SK-N-SH (cell line): ENCODE measurements at places on chromosomes 5 and 9.
A peak's percentile ranks its signal among the peaks of the same experiment; 100 is the strongest.

- no peak for DNase-seq
Measured at GRCh38 chr9:134949681-134950385, 32.1 kb upstream of the FCN1 start.

DNA sequence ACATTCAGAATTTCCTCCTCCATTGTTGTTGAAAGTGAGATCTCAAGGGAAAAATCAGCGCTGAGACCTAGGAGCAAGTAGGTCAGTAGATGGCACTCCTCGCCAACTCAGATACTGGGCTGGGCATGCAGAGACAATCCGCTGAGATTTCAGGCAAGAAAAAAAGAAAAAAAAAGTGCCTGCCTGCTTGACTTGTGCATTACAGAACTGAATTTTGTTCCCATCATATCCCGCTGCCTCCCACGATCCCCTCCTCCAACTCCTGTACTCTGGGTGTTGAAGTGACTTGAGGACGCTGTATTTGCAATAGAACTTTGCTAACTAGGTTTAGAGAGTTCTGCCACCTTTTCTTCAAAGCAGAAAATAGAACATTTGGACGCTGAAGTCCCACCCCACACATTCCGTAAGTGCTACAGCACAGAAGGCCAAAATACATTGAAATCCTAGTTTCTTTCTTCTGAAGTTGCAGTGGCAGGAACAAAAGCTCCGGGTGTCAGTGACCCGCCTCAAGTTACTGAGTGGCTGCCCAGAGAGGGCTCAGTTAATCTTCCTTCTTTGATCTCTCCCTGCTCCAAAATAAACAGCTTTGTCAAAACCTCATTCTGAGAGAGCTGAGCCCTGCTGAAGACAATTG, 265.8 kb downstream of the MLLT3 start:
- DNase-seq, result peak; percentile 68

- peak; percentile 19 for DNase-seq
Measured at GRCh38 chr5:176405656-176406435, 10.5 kb downstream of the CLTB start.

- DNase-seq, result peak; percentile 44
Measured at GRCh38 chr5:74641735-74642542, 1.4 kb upstream of the ENC1 start.

DNA sequence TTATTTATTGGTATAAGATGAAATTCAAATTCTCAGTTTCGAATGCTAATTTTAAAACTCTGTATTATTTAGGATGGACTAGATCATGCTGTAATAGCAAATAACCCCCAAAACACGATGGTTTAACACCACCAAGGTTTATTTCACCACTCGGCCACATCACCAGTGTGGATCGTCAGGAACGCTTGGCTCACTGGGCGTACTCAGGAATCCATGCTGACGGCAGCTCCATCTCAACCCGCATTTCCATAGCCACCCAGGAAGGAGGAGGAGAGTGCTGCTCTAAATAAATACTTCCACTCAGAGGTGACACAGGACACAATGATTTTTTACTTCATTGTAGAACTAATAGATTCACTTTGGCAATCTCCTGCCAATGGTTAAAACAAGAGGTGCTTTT, 347.4 kb downstream of the SH3GL2 start:
- no peak for DNase-seq

GRCh38 chr9:34599546-34599945, 10.0 kb upstream of the CNTFR start:
- DNase-seq, result peak; percentile 60

DNA sequence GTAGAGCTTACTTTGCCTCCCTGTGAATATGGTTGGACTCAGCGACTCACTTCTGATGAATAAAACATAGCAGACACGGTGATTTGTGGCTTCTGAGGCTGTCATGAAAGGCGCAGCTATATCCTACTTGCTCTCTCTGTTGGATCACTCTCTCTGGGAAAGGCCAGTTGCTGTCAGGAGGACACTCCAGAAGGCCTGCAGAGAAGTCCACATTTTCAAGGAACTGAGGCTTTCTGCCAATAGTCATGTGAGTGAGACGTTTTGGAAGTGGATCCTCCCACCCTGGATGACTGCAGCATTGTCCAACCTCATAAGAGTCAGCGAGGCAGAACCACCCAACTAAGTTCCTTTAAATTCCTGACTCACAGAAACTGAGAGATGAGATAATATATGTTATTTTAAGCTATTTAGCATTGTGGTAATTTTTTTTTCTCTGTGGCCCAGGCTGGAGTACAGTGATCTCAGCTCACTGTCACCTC, 156.0 kb upstream of the MAST4 start:
- no peak for DNase-seq

- DNase-seq, result no peak
Measured at GRCh38 chr5:142819292-142819691, 49.1 kb downstream of the ARHGAP26 start.

DNA sequence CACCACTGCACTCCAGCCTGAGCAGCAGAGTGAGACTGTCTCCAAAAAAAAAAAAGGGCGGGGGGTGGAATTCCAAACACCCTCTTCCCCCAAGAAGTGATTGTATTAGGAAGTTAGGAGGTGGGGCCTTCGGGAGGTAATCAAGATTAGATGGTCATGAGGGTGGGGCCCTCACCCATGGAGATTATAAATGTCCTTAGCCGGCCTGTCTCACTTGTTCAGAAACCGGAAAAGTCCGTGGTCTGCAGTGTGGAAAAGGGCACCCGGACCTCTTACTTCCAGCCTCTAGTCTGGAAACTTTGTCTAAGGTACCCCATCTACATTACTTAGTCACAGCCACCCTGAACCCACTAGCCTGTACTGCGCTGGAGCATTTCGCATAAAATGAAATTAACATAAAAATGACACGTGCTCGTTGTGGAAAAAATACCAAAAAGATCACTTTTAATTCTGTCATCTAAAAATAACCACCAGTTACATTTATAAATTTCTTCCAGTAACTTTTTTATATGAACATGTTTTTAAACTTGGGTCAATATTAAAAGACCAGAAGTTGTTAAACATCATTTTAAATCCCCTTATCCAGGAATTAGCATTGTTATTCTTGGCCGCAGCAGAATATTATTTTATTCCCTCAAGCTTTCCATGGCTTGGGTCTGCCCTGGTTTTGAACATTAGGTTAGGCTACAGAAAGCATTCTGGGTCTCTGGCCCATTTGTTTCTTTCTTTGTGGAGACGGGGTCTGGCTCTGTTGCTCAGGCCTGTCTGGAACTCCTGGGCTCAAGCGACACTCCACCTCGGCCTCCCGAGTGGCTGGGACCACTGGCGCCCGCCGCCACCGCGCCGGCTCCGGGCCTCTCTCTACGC, 1.2 kb upstream of the CKS2 start:
- peak; percentile 11 for DNase-seq

DNA sequence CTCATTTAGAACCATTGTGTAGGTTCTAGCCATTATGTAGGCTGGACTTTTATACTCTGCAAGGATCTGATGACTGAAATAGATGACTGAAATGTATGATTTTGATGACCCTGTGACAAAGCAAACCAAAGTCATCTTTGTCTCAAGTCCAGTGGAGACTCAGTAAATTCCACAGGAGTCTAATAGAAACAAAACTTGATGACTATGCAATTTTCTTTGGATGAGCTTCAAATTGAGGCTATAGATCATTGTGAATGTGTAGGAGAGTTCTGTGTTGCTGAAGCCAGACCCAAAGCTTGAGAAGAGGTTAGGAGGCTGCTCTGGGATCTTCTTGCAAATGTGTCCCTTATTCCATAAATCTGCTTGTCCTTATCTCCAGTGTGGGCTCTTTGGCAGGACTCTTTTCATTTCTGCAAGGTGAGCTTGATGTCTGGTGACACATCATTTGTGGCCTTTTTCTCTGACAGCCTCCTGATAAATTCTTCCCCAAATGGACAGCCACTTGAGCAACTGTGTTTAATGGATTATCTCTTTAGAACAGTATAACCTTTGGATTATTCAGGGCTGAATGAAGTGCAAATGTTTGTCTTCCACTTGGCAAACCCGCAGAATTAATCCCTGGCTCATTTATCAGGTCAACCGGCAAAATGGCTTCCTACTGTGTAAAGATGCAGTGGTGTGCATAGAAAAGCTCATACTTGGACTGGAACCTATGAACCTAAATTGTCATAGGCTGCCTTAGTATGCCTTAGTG, 235.1 kb upstream of the ANKH start:
- DNase-seq, result no peak

DNA sequence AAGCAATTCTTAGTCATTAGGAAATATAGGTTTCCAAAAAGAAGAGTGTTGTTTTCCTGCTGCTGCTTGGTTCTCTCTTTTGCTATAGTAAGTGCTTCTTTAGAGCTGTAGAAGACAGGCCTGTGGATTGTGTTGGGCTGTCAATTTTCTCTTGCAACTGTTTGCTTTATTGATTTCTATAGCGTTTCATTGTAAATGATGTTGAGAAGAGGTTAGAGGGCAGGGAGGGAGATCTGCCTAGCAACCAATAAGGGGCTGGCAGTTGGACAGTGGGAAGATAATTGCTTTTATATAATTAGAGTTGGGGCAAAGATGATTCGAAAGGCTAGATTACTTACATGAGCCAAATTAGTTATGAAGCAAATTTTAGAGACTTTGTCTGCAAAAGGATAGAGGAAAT, 11.1 kb downstream of the UNC13B start:
- DNase-seq, result peak; percentile 51

- DNase-seq, result no peak
Measured at GRCh38 chr9:133658442-133659431, 22.6 kb downstream of the DBH start.

DNA sequence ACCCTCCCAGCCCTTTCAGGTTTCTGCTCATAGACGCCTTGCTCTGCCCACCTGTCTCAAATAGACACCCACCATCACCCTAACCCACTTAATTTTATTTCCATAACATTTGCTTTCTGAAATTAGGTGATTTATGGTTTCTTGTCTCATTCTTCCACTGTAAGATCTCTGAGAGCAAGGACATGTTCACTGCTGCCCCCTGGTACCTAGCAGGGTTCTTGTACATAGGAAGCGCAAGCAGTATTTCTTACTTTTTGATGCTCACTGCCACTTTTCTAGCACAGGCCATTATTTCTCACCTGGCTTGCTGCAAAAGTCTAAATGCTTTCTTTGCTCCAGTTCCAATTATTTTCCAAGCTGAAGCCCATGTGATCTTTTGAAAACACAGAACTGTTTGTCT, 16.8 kb downstream of the C9orf57 start:
- no peak for DNase-seq

DNA sequence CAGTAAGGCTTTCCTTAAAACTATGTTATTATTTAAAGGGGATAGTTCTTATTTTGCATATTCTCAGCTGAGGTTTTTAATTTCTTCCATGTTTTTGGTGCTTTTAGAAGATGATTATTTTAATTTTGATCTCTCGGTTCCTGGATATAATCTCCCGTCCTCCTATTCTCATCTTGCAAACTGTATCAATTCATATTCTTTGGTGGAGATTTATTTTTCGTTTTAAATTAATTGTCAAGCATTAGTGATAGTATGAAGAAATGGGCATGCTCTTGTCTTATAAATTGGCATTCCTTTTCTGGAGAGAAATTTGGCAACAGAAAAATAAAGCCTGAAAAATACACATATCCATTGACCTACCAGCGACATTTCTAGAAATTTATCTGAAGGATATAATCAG, 15.5 kb upstream of the GNAQ start:
- no peak for DNase-seq

- DNase-seq, result no peak
Measured at GRCh38 chr9:75672478-75672877, 218.0 kb upstream of the PCSK5 start.

DNA sequence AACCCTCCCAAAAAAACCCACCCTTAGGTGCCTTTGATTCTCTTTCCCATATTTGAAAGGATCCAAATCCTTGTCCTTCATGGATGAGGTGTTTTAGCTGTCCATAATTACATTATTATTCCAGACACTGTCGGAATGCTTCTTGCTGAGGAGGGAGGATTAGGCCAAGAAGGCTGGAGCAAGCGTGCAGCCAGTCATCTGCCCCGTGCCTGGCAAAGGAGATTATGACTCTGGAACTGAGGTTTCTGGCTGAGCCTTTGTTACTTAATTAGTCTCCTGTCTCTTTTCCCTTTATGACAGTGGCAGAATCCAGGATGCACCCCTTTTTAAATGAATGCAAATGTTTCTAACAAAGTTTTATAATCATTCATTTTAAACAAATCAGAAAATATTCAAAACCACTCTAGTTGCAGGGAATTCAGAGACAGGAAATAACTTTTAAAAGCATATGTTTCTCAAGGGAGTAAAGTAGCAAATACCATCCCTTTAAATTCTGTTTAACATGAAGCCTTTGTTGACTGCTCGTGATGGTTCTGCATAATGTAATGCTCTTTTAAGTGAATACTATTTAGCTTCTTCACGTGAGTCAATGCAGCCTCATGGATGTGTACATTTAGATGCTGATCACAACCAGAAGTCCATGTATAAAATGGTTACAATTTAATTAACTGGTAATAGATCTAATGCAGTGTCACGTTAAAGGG, 69.8 kb downstream of the GALNT10 start:
- DNase-seq, result no peak

DNA sequence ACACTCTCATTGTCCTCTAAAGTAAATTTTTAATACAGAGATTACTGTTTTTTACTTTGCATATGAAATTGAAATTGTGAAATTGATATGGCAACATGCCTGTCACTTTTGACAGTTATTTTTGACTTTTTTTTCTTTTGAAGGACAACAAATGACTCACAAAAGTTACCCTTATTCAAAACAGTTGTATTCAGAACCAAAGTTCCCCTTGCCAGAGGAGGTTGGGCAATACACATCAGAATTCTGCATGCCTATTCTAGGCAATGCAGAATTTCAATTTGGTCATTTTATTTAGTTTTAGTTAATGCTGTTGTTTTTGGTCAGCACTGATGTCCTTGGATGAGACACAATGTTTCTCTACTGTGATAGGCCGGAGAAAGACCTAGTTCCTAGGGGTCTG, 299.1 kb upstream of the PRR16 start:
- DNase-seq, result no peak

DNA sequence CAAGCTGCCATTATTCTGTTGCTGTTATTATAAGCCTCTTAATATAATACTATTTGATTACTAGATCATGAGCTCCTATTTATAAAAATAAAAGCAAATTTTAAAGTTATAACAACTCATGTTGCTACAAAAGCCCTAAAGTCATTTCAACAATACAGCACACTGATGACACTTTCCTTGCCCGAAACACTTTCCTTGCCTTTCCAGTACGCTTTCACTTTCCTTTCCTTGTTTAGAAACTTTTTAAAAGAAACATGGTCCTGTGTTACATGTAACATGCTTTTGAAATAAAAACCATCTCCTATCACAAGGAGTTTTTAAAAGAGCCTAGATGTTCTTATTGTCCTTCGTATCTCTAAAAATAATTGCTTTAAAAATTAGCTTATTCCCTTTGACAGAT, 688.4 kb downstream of the PTPRD start:
- DNase-seq, result no peak

GRCh38 chr9:69806627-69807026, 14.0 kb upstream of the CFAP95 start:
- DNase-seq, result no peak
